ENCODE measurements at places on chromosomes 4 and X. TPM values are rescaled to one million over a fixed set of nuclear protein-coding genes. Genes with fewer than 3 reads are reported as not detected.

DNA sequence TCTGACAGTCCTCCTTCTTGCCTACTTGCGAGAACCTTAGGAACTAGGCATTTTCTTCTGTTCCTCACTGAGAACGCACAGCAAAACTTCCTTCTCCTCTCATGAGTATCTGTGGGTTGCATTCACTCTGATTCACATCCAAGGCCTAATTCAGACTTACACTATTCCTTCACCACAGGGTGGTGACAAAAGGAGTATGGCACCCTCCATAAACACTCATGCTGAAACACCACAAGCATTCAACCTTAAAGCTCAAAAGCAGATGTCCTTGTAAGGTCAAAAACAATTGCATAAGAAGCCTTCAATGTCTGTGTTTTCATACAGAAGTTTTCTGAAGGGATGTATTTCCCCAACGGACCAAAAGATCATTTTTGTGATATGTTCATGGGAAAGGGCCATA is 147.3 kb downstream of the CORIN start:
- no peak for DNase-seq

The SHROOM3 gene
- total RNA-seq = 27.6 TPM

The NEIL3 gene
- total RNA-seq = 8.1 TPM

DNA sequence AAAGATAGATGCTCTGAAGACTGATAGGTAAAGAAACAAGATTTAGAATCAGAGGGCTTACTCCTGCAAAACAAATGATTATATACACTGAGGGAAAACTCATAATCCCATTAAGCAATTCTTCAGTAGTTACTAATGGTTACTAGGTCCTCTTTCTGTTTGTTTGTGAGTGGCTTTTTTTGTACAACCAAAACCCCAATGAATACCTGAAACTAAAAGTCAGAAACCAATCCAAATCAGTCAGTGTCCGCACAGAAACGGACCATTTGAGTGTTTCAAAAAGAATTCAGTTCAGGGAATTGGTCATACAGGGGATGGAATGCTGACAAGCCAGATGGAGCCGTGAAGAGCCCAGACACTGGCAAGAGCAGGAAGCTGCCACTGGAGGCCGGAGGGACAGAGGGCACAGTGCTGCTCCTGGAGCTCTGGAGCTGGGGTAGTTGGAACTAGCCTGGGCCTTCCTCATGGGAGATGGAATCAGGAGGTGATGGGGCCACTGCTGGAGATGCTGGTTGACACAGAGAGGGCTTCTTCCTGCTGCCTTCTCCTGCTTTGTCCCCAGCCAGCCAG is 31.9 kb downstream of the SETD7 start:
- DNase-seq = no peak

DNA sequence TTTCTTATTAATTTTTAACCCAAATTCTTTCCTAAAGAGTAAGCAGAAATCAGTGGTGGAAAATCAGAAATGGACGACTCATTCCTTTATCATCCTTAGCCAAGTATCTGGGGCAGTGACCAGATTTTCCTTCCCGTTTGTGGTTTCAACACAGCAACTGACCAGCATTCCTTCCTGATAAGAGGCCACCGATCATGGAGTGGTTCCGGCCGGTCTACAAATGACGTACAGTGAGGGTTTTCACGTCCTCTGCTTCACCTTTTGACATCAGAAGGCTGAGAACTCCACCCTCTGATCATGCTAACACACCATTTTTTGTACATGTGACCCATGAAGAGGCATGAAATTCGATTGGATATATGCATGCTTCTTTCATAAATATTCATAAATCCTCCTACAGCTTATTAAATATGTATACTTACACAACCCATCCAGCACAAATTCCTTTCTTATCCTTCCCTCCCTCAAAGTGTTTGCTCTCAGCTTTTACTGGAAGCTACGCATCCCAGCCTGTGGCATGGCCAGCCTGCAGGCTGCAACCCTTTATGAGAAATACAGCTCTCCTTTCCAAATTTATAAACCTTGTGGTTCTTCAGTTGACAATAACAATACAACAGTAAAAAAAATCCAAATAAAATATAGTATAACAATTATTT is 173.0 kb upstream of the CASK start:
- DNase-seq = peak; percentile 96

- no peak for DNase-seq
Observed at GRCh38 chr4:83046693-83047473, 11.9 kb downstream of the COPS4 start.

GRCh38 chrX:70455366-70456202 is 10.9 kb downstream of the DLG3 start:
- DNase-seq = no peak

DNA sequence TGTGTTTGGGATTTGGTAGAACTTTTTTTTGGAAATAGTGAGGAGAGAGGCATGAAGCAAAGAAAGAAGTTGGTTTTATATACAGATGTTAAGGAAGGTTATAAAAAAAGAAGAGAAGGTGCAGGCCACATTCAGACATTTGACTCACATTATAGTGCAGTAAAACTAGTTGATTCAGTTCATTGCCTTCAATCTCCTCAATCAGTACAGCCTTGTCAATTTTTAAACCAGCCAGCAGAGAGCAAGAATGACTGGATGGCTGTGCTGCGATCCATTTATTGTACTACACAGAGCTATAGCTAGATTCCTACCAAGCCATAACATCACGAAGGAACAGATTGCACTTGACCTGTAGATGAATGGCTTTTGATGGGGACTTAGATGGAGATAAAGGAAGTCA is 79.7 kb upstream of the LSM6 start:
- no peak for DNase-seq

The ASB9 gene
- total RNA-seq = 2.6 TPM

- no peak for DNase-seq
Observed at GRCh38 chrX:21699136-21699535, 41.0 kb upstream of the KLHL34 start.

DNA sequence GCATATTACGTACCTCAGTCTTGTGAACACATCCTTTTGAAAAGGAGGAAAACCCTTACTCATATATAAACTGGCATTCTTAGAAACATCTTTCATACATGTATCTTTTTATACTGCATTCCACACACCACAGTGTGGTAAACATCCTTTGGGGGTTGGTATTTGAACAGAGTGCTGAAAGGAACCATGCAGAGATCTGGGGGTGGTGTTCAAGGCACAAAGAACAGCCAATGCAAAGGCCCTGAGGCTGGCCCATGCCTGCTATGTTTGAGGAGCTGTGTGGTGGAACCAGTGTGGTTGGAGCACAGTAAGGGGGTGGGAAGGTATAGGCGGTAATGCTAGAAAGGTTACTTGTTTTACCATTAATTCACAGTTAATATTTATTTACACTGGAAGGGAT is 2.0 kb downstream of the ELK1 start:
- peak; percentile 30 for DNase-seq

The MGARP gene
- 41.2 TPM for total RNA-seq

The NLGN3 gene
- 0.43 TPM for total RNA-seq

DNA sequence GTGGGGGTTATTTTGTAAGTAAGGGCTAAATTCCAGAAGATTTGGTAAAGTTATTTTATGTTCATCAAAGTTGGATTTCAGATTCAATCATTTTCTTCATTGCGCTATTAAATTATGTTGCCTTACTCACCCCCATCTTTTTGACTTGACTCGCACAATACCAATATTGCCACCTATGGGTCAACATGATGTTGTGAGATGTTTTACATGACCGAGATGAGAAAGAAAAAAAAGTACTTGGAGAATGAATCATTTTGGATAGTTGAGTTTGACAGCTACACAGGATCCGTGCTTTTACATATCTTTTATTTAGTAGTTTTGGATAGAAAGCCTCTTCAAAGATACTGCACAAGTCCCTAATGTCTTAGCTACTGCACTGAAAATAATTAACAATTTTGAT is 224.2 kb upstream of the EMCN start:
- DNase-seq = peak; percentile 23

- no peak for DNase-seq
Observed at GRCh38 chrX:55593296-55593695, 29.9 kb upstream of the FOXR2 start.

All from fibroblast of villous mesenchyme (primary cell).